Osteocyte (in vitro differentiated cells): ENCODE measurements at places on chromosomes 7 and 10. TPM values are rescaled to one million over a fixed set of nuclear protein-coding genes. Genes with fewer than 3 reads are reported as not detected.

The MAT1A gene
- not detected in 2 replicates for total RNA-seq

The SKIDA1 gene
- 4.3 and 4.9 TPM in 2 replicates for total RNA-seq

DNA sequence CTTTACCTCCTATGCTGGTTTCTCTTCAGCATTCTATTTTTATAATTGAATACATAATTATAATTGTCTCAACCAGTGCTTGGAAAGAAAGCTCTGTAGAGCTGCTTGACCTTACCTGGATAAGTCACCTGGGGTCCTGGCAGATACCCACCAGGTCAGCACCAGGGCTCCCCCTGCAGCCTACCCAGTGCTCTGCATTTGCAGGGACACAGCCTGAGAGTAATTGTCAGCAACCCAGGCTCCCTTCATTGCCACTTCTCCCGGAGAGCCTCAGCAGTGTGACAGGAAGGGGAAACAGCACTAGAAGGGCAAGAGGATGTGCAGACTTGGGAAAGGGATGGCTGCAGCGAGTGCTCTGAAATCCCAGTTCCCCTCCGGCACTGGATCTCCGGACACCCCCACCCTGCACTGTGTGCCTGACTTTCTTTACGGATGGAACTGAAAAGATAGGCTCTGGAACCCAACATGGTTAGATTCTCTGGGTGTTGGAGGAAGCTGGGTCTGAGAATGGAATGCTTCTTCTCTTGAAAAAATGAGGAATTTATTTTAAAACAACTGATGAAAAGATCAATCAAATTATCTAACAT, 11.4 kb upstream of the PAX4 start:
- DNase-seq, result no peak

GRCh38 chr10:73044378-73045285, 52.0 kb downstream of the P4HA1 start:
- no peak for DNase-seq

GRCh38 chr10:63722537-63722936, 201.3 kb downstream of the REEP3 start:
- DNase-seq, result no peak

GRCh38 chr10:123327896-123328295, 173.7 kb downstream of the BUB3 start:
- no peak for DNase-seq

DNA sequence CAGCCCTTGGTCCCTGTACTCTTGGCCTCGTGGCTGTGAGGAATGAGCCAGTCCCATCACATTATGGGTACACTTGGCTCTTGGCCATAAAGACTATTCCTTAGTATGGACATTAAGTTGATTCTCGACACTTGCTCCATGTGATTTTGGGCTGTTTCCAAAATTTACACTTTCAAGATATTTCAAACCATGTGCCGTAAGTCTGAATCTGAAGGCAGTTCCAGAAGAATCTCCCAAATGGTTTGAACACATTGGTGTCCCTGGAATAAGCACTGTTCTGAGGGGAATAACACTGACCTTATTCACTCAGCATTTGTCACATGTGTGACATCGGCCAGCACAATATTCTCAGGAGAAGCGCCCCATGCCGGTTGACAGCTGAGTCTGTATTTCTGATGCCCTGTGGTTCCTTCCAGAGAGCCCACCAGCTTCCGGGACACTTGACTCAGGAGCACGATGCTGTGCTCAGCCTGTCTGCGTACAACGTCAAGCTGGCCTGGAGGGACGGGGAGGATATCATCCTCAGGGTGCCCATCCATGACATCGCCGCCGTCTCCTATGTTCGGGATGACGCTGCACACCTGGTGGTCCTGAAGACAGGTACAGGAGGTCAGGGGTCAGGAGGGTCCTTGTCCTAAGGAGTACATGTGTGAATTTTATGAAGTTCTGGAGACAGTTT, 24.6 kb downstream of the NACAD start:
- no peak for DNase-seq

The PTPRE gene
- 1.2 and 1.3 TPM in 2 replicates for total RNA-seq

DNA sequence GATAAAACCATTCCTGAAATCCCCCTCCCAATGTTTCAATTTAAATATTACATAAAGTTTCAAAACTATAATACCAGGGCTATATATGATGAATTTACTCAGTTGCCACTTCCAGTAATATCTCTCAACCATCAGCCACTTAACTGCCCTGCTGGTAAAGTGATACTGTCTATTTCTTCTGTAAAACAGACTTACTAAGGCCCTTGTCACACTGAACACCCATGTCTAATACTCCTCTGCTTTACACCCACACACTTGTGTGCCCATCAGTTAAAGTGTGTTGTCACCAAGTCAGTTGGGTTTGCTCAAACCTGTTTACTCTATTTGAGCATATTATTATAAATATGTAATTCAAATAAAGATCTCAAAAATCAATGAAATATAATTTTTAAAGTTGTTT, 29.1 kb upstream of the DMTF1 start:
- DNase-seq, result no peak

DNA sequence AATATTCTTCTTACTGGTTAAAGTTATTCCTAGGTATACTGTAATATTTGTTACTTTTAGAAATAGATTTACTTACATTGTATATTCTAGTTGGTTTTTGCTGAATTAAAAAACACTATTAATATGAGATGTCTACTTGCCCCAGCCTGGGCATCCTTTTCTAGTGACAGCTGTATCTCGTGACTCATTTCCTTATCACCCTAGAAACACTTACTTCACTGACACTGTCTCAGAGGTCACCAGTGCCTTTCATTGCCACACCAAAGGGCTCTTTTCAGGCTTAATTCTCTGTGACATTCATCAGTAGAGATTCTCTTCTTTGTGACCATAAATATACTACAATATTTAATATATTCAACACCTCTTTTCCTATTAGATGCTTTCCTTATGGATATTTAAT, 194.7 kb downstream of the GALNT17 start:
- no peak for DNase-seq

The HYAL4 gene
- total RNA-seq, result not detected in 2 replicates

The TWIST1 gene
- 53.4 and 58.4 TPM in 2 replicates for total RNA-seq

DNA sequence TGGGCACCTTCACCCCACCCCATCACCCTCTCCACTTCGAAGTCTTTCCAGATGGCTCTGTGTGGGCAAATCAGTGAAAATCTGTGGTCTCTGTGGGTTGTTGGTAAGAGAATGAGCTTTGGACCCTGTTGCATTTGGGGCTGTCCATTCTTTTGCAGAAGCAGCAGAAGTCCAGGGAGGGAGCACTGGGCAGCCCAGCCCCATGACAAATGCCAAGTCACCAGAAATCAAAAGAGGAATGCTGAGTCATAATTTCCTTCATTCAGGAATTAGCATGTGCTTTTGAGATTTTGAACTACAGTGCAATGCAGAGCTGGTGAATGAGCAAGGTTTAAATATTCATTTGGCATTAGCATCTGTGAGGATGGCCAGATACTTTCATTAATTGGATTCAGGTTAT, 556.2 kb downstream of the LRMDA start:
- DNase-seq, result no peak

DNA sequence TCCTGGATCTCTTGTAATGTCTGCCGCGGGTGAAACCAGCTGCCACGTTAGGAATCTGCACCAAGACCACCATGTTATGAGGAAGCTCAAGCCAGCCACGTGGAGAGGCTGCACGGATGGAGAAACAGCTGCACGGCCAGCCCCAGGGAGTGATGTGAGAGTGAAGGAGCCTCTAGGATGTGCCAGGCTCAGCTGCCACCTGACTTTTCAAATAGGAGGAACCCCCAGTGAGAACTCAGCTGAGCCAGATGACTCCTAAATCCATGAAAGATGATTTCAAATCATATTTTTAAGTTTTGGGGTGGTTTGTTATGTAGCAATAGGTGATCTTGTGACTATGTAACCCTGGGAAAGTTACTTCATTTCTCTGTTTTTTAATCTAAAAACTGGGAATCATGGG, 71.7 kb downstream of the PRKAG2 start:
- DNase-seq, result no peak

The POT1 gene
- total RNA-seq, result 19.7 and 27.5 TPM in 2 replicates

- no peak for DNase-seq
These were observed 1142.3 kb upstream of the CELF2 start for GRCh38 chr10:9875353-9875752.

DNA sequence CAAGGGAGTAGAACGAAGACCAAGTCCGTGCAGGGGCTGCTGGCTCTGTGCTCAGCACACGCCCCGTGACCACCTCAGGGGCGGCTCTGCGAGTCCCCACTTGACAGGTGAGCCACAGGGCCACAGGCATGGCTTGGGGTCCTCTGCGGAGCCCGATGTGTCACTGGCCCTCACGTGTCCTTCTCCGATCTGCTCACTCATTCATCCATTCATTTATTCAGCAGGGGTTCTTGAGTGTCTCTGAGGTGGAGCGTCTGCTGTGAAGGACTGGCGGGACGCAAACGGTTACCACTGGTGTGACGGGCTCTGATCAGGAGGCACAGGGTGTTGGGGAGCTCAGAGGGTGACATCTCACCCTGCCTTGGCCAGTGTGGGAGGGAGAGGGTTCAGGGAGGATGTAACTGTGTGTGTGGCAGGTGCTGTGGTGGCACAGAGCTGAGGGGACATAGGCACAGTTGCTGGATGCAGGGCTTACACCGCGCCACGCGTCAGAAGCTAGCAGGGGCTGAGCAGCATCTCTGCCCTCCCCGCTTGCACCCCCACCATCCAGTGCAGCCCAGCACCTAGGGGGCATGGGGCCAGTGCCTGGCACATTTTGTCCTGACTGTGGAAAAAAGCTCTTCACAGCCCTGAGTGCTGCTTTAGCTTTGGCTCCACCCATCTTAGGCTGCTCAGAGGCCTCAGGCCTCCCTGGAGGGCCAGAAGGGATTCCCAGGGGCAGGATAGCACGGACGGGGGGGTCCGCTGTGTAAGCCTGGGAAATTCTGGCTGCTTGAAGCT, 116.8 kb downstream of the LHPP start:
- no peak for DNase-seq

- DNase-seq, result no peak
These were observed 95.6 kb downstream of the SNX13 start for GRCh38 chr7:17844514-17845196.

DNA sequence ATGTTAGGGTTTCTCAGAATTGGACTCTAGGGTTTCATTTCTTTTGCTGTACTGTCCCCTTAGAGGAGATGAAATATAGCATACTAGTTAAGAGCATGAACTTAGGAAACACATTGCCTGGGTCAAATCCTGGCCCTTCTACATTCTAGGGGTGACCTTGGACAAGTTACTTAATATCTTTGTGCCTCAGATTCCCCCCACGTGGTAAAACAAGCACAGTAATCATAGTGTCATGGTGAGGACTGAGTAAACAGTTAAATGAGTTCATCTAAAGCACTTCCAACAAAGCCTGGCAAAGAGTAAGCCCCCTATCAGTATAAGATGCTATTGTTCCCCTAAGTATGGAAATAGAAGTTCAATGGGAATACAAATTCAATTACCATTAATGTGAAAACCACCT, 5.1 kb downstream of the DPY19L1 start:
- no peak for DNase-seq

The EEF1AKMT2 gene
- total RNA-seq, result 21.9 and 22.0 TPM in 2 replicates

- no peak for DNase-seq
These were observed 11.4 kb downstream of the TSPAN13 start for GRCh38 chr7:16764942-16765341.

DNA sequence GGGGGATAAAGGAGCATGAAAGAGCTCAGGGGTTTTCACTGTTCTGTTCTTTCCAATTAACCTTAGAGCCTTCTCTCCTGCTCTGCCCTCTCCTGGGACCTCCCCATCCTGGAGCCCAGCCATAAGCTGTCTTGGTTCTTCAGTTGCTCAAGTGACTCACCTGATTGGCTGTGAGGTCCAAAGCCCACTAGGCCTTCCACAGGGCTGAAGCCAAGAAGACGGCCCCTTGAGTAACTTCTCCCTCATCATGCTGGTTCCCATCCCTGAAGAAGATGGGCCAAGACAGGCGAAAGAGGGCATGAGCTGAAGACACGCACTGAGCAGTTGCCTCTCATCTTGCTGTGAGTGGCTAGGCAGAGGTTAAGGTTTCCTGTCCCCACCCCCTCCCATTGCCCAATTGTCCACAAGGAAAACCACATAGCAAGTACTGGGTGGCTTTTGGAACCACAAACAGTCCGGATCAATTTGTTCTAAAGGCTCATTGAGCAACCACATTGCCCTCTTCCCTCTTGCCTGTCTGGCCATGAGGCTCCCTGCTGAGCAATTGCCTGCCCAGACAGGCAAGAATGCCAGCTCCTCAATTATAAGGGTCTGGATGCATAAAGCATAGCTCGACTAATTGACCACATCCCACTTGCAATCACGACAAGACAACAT, 43.9 kb upstream of the GPAM start:
- peak; percentile 62 for DNase-seq

GRCh38 chr7:94374231-94374630, 20.5 kb upstream of the COL1A2 start:
- peak; percentile 93 for DNase-seq

DNA sequence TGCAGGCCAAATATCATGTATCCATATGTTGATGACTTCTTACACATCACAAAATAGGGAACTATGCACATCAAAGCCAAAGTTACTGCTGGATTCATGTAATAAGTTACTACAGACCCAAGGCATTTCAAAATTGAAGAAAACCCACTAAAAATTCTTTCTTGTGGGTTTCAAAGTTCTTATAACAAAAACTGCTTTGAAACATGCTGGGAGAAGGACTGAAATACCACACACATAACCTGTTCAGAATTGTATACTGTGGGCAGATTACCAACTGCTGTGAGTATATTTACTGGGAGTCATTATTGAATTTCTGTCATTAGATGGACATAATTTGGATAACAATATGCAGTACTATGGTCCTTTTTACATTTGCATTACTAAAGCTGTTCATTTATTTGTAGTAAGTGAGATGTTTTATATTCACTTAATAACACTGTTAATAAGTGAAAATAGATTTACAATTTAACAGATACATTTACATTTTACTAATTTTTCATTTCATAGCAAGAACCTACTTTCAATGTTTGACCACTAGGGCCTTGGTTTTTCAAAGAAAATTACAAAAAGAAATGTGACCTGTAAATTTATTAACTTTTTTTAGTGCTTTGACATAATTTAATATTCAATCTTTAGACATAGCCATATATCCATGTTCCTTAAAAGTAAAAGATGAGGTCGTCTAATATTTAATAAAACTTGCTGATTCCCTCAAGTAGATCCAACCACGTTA, 132.6 kb downstream of the MAGI2 start:
- DNase-seq, result no peak

GRCh38 chr10:71007516-71007915, 119.2 kb upstream of the PCBD1 start:
- no peak for DNase-seq

- DNase-seq, result no peak
These were observed 4.1 kb upstream of the TAS2R5 start for GRCh38 chr7:141785706-141786552.

DNA sequence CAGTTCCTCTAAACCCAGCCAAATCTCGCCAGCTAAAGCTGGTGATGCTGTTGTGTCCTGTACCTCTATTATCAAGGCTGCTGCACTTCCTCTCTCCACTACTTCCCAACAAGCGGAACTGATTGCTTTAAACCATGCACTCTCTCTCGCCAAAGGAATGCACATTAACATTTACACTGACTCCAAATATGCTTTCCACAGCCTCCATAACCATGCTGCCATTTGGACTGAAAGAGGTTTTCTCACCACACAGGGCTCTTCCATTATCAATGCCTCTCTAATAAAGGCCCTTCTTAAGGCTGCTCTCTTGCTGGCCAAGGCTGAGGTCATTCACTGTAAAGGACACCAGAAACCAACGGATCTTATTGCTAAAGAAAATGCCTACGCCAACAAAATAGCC, 11.4 kb upstream of the LRRC61 start:
- DNase-seq, result no peak

- DNase-seq, result no peak
These were observed 35.9 kb upstream of the CCSER2 start for GRCh38 chr10:84292502-84292901.

GRCh38 chr10:78177491-78178185, 144.0 kb downstream of the RPS24 start:
- no peak for DNase-seq

The TRPV5 gene
- not detected in 2 replicates for total RNA-seq

The BICC1 gene
- total RNA-seq, result 39.4 and 41.0 TPM in 2 replicates

The FAM237B gene
- total RNA-seq, result not detected in 2 replicates
